ENCODE measurements at places on chromosomes 13 and 19. TPM values are rescaled to one million over a fixed set of nuclear protein-coding genes. Genes with fewer than 3 reads are reported as not detected.

Gene ZSCAN5B
- total RNA-seq = not detected

Gene ZNF850
- 3.1 TPM for total RNA-seq

Gene RFPL4AL1
- not detected for total RNA-seq

Gene C19orf73
- total RNA-seq = 1.2 TPM

Gene ZNF599
- 7.1 TPM for total RNA-seq

Gene KIRREL2
- total RNA-seq = not detected

Gene C19orf85
- total RNA-seq = not detected

Gene EEF2
- total RNA-seq = 3,752 TPM

Gene XPO4
- total RNA-seq = 21.1 TPM

Gene SIGLEC9
- 0.44 TPM for total RNA-seq

Gene FCAR
- not detected for total RNA-seq
